Hypothalamus (tissue), 51 donors: ENCODE measurements at places on chromosomes 16 and 17.

DNA sequence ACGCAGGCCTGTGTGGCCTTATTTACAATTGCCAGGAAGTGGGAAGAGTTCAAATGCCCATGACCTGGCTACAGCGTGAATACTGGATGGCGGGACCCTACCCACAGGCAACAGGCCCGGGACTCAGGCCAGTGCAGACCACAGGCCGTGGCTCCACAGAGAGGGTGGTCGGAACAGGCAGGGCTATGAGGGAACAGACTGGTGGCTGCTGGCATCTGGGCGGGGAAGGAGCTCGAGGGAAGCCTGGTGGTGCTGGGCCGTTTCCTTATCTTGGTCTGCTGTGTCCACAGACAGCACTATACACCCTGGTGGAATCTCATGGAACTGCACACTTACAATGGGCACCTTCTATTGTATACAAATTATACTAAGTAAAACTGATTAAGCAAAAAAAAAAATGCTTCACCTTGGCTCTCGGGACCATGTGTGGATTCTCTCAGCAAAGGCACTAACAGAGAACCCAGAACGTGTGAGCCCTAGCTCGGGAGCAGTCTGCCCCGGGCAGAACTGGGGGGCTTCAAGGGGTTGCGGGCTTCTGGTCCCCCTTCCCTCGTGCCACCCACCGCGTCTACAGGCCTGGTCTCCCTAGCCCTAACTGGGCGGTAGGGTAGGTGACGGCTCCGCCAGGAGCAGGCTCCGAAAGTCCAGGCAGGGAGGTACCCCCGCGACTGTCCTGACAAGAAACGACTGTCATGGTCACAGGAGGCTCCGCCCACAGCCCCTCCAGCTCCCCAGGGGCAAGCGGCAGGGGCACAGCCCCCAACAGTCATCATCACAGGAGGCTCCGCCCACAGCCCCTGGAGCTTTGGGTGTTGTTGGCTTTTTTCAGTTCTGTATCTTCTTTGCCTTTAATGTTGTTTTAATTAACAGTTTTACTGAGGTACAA lies 21.8 kb downstream of the CEP131 start:
- DNase-seq = peak; percentile 21

GRCh38 chr17:4548061-4548461 lies 7.1 kb downstream of the MYBBP1A start:
- no peak for DNase-seq

GRCh38 chr16:53156516-53156915 lies 101.7 kb downstream of the CHD9 start:
- no peak for DNase-seq

DNA sequence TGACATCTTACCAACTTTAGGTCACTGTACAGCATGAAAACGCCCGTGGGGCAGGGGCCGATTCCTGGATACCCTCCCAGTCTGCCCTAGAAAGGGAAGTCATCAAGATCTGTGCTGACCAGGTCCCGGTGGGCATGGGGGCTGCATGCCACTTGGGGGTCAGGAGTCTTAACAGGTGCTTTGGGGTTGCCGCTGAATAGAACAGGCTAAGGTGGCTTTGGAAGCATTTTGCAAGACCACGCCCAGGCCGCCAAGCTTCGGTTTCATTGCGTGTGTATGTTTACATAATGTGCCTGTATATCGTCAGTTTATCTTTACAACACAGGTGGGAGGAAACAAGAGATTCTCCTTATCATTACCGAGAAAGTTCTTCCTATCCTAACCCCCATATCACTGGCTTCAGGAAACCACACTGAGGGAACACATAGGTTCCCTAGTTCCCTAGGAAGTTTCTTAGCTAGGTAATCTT lies 13.3 kb upstream of the USP36 start:
- no peak for DNase-seq

GRCh38 chr17:79965806-79966205 lies 69.9 kb downstream of the TBC1D16 start:
- DNase-seq = peak; percentile 55

- no peak for DNase-seq
Observed at GRCh38 chr16:67783353-67783725, 23.0 kb downstream of the RANBP10 start.

GRCh38 chr16:14608111-14608566 lies 21.9 kb downstream of the PARN start:
- no peak for DNase-seq

DNA sequence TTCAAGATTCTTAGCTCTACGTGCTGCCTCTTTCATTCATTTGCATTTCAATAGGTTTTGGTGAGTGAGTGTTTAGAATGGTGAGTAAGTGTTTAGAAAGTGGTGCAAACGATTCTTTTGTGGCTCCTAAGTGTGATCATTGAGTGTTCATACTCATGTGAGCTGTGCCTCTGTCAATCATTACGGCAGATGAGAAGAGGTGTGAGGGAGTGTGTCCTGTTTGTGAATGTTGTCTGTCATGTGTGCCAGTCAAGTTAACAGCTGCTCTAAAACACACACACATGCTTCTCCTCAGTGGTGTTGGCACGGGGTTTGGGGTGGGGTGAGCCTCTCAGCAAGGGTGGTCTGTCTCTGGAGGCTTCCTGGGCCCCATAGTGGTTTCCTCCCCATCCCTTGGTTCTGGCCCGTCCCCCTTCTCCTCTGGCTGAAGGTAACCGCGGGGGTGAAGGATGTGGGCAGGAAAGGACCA lies 11.4 kb downstream of the MYL4 start:
- no peak for DNase-seq

DNA sequence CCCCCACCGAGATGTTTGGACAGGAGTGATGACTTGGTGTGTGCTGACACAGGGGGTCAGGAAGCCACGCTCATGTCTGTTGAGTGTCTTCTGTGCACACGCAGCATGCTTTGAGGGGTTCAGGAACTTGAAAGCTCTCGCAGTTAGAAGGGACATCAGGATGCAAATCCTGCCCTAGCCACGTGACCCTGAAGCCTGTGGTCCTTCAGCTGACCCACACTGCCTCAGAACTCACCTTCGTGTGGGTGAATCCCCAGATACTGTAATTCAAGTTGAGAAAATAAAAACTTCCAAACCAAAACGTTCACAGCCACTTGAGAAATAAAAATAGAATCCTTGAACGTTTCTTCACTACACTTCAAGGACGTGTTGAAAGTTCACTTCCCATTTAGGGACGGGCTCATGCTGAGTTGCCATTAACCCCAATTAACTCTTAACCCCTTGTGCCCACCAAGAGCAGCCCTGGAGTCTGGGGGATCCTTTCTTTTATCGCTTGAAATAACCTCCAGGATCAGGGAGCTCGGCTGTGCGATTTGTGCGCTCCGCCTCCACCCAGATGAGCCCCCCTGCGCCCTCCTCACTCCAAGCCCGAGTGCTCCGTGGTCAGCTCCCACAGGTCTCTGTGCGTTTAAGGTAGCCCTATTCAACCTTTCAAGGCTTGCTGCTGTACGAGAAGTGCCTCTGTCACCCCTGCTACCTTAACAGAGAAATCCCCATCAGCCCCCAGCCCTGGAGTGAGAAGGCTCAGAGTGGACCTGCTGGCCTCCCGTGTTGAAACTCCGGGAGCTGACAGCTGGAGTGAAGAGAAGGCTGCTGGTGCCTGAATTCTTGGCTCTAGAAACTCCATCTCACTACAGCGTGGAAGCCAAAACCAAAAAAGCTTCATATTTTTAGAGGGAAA lies 36.2 kb upstream of the NAT9 start:
- DNase-seq = no peak

DNA sequence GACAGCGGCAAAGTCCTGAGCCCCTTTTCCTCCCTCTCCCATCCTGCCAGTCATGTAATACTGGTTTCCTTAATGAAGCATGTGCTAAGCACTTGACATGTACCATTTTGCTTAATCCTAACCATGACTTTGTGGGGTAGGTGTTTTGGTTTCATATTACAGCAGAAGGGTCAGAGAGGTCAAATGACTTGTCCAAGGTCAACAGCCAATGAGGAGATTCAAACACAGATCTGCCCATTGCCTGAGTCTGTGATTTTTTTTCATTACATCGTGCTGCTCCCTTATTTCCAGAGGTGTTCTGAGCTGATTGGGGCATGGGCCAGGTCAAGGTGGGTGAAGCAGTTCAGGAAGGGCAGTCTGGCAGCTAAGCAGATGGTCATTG lies 17.6 kb upstream of the PHF12 start:
- DNase-seq = no peak

DNA sequence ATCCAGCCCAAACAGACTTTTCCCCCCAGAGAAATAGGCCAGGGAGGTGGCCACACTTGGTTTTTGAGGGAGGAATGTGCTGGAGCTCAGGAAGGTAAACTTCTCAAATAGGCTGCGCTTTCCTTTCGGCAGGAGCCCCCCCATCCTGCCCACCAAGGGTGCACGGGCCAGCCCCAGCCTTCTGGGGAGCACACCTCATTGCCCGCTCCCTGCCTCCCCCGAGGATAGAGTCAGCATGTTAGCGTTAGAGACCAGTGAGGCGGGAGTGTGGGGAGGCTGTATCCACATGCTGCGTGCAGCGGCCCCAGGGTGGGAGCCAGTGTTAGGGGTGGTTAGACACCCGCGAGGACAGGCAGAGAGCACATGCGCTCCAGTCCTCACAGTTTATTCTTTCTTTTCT lies 42.3 kb downstream of the PIPOX start:
- no peak for DNase-seq

DNA sequence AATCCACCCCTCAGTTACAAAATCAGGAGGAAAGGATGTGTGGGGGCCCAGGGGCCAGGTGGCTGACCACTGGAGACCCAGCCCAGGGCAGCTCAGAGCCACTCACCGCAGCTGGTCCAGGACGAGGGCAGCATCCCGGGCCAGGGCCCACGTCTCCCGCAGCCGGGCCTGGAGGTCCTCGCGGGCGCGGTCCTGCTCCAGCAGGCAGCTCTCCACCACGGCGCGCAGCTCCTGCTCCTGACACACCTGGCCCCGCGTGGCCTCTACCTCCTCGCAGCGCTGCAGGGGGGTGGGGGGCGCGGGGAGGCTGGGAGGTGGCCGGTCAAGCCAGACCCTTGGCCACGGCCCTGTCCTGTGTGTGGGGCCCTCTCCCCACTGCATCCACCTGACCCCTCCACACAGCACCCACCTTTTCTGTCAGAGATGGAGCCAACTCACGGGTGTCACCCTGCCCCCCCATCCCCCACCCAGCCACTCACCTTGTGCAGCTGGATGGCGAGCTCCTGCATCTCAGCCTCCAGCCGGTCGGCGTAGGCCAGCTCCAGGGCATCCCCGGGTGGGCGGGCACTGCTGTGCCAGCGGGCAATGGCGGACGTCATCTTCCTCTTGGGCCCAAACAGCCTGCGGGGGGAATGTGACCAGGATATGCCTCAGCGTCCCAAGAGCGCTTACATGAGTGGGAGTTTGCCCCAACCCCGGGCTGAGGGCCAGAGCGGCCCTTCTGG lies 5.1 kb downstream of the NUDT16L1 start:
- no peak for DNase-seq

- no peak for DNase-seq
Observed at GRCh38 chr16:4324492-4325252, 8.8 kb downstream of the GLIS2 start.

- DNase-seq = no peak
Observed at GRCh38 chr16:84986102-84986501, 25.2 kb downstream of the ZDHHC7 start.

- peak; percentile 46 for DNase-seq
Observed at GRCh38 chr17:39174920-39175694, 9.1 kb upstream of the ARL5C start.
